ENCODE measurements at places on chromosomes 13 and 19.

- DNase-seq: no peak
Measured at GRCh38 chr19:19487077-19487949, 28.0 kb downstream of the TSSK6 start.

DNA sequence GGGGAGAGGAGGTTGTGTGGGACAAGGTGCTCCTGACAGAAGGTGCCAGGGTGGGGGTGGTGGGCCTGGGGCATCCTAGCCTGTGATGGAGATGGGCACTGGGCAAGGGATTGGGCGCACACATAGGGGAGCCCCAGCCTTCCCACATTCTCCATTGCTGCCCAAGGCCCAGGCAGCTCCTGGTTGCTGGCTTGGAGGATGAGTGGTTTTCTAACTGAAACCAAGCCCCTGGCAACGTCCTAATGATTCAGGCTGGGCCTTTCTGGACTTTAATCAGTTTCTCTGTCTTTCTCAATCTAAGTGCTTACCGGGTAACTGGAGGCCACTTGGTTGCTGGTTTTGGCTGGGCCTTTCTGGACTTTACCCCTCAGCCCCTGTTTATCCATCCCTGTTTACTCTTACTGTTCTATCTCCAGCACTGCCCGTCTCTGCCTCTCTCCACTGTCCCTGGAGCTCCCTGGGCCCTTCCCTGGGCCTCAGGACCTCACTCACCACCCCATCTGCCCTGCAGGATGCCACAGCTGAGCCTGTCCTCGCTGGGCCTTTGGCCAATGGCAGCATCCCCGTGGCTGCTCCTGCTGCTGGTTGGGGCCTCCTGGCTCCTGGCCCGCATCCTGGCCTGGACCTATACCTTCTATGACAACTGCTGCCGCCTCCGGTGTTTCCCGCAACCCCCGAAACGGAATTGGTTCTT lies 354 bp downstream of the CYP4F3 start:
- DNase-seq: no peak

DNA sequence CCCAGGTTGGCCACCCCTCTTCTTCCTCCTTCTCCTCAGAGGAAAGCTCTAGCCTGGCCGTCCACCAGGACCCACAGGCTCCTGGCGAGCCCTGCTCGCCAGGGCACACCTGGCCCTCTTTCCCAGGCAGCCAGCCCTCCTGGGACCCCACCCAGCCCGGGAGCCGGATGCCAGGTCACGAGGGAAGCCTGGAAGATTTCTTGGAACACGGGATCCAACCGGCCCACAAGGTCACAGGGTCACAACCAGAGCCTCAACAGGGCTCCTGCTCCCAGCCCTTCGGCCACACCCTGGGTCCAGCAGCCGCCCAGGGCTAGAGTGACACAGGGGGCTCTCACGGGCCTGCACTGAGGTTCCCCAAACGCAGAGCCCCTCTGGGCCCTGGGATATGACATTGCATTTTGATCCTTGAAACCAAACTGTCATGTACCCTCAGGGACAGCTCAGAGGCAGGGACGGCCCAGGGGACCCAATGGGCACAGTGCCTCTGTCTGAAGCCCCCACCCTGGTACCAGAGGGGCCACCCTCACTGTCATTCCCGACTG lies 5.5 kb downstream of the MKNK2 start:
- no peak for DNase-seq

DNA sequence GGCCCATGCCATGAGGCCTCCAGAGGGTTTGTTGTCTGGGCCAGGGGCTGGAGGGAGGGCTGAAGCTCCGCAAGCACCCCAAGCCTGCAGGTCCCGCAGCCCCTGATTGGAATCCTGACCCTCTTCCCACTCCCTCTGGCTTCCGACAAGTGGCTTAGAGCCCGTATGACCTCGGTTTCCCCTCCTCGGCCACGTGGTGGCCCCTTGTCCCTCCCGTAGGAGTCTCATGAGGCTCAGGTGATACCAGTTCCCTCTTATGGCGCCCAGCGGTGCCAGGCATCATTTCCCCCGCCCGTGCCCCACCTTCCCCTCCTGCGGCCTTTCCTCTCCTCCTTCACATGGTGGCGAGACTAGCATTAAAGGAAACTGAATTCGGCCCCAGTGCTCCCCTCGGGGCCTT lies 6.1 kb downstream of the THOP1 start:
- no peak for DNase-seq

- DNase-seq: no peak
Measured at GRCh38 chr19:18457483-18458331, 19.8 kb upstream of the ISYNA1 start.

GRCh38 chr13:49669735-49670309 lies 21.5 kb downstream of the EBPL start:
- peak; percentile 53 for DNase-seq

DNA sequence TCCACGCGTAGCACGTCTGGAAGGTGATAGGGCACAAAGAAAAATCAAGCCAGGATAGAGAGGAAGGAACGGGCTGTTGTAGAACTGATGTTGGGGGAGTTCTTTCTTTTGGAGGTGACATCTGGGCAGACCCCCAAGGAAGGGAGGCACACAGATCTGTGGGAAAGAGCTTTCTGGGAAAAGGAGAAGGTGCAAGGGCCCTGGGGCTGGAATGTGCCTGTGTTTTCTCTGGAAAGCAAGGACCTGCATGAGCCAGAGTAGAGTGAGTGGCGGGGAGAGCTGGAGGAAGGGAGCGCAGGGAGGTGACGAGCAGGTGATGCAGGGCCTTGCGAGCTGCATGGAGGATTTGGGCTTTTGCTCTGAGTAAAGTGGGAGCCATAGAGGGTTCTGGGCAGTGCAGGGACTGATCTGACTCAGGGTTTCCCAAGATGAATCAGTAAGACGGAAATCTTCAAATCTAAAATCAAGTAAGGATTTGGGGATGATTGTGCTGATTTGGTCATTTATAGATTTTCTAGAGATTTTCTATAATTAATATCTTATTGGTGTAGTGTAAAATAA lies 30.8 kb downstream of the SMARCA4 start:
- DNase-seq: no peak

- DNase-seq: no peak
Measured at GRCh38 chr19:18839465-18840287, 7.9 kb downstream of the UPF1 start.

- DNase-seq: no peak
Measured at GRCh38 chr13:88801361-88801760, 1130.2 kb downstream of the SLITRK5 start.

DNA sequence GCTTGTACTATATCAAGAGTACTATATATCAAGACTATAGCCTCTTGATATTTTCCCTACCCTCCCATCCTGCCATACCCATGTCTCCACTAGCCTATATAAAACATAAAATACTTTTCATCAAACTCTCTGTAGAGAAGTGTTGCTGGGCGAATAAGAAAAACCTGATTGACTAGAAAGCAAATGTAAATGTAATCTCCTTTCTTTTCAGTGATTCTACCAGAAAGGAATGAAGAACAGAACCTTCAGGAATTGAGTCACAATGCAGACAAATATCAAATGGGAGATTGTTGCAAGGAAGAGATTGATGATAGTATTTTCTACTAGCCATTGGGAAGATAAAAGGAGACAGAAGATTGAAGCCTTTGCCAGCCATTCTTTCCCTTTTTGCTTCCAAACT lies 89.2 kb downstream of the KCNRG start:
- no peak for DNase-seq

GRCh38 chr19:10478903-10479384 lies 24.2 kb downstream of the KEAP1 start:
- peak; percentile 85 for DNase-seq

- DNase-seq: peak; percentile 58
Measured at GRCh38 chr13:111177081-111177711, 62.1 kb downstream of the ARHGEF7 start.

- DNase-seq: no peak
Measured at GRCh38 chr13:84025824-84026223, 143.6 kb upstream of the SLITRK1 start.

DNA sequence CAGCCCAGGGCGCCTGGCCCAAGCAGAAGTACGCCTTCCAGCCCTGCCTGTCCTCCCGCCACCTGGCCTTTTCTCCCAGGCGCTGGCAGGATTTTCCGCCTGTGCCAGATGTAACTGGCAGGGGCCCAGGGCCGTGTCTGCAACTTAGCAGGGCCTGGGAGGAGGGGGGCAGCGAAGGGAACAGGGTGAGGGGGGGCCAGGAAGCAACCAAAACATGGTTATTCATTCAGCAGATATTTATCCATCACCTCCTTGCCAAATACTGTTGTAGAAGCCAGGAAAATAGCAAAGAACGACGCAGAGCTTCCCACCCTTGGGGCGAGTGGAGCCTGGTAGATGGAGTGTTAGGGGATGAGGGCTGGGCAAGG lies 5.6 kb downstream of the TLE6 start:
- DNase-seq: peak; percentile 65

GRCh38 chr19:50419022-50419579 lies 363 bp downstream of the SPIB start:
- no peak for DNase-seq

GRCh38 chr19:50053119-50053518 lies 27.3 kb downstream of the ZNF473 start:
- DNase-seq: no peak

DNA sequence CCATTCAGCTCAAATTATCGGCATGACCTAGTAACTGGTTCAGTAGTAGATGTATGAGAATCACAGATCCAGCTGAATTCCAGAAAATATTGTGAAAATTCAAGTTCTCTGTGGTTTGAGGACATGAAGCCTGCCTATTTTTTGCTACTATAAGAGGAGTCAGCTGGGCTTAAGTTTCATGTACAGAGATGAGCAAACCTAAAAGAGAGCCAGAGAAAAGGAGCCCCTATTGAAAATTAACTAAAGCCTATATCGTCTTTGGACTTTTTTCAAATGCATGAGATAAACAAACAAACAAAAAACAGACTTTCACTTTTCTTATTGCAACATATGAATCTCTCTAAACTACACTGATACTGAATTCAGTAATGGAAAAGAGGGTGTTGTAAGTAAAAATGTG lies 106.8 kb upstream of the SPRY2 start:
- DNase-seq: no peak

DNA sequence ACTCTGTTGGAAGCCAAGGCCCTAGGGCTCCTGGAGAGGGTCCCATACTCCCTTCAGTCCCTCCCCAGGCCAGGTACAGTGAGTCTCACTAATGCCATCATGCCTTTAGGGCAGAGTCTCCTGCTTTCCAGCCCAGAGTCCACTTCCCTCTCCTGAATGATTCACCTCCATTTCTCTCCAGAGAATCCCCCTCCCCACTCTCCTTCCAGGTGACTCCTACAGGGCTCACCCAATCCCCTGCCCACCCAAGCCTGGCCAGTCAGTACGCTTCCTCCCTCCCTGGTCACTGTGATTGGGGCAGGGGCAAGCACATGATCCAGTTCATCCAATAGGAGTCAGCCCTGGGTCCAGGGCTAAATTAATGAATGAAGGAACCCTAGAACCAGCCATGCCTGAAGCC lies 35.0 kb upstream of the PNMA8B start:
- no peak for DNase-seq

- no peak for DNase-seq
Measured at GRCh38 chr13:95444006-95444730, 108.4 kb upstream of the CLDN10 start.

- no peak for DNase-seq
Measured at GRCh38 chr19:1302533-1303239, 17.0 kb downstream of the EFNA2 start.

DNA sequence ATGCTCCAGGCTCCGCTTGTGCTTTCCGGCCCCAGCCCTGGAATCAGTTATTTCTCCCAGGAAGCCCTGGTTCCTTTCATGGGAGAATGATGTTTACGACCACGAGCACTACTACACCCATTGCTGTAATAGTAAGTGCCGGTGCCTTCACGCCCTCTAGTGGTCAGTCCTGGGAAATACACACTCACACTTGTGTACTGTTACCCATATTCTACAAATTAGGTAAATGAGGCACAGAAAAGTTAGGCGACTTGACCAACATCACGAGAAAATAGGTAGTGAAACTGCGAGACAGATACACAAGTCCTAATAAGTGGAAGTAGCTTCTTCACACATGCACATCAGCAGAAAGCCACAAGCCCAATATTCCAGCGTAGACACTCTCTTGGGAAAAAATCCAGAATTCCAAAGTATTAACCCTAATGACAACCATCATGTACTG lies 21.7 kb downstream of the CEACAM21 start:
- DNase-seq: peak; percentile 28

DNA sequence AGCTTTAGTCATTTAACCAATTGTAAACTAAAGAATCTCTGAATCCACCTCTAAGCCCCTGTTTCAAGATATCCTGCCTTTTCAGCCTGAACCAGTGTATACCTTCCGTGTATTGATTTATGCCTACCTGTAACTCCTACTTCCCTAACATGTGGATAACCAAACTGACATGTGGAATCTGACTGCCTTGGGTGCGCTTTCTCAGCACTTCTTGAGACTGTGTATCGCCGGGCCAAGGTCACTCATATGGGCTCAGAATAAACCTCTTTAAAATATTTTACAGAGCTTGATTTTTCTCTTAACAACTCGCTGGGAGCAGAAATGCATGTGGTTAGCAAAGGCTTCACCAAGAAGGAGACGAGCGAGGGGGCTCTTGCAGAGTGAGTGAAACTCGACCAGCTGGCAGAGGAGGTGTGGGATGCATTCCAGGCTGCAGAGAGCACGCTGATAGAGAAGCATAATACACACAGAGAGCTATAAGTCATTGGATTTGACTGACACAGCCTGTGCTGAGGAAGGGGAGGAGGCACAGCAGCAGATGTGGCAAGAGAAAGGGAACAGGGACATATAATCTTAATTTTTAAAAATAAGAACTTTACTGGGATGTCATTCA lies 268.2 kb upstream of the MAB21L1 start:
- no peak for DNase-seq

DNA sequence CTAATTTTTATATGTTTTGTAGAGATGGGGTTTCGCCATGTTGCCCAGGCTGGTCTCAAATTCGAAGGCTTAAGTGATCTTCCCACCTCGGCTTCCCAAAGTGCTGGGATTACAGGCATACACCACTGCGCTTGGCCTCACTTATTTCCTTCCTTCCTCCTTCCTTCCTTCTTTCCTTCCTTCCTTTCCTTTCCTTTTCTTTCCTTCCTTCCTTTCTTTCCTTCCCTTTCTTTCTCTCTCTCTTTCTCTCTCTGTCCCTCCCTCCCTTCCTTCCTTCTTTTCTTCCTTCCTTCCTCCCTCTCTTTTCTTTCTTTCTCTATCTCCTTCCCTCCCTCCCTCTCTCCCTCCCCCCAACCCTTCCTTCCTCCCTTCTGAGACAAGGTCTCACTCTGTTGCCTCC lies 36.8 kb downstream of the TRPM4 start:
- DNase-seq: no peak
